ENCODE measurements at places on chromosomes 7 and 10.

DNA sequence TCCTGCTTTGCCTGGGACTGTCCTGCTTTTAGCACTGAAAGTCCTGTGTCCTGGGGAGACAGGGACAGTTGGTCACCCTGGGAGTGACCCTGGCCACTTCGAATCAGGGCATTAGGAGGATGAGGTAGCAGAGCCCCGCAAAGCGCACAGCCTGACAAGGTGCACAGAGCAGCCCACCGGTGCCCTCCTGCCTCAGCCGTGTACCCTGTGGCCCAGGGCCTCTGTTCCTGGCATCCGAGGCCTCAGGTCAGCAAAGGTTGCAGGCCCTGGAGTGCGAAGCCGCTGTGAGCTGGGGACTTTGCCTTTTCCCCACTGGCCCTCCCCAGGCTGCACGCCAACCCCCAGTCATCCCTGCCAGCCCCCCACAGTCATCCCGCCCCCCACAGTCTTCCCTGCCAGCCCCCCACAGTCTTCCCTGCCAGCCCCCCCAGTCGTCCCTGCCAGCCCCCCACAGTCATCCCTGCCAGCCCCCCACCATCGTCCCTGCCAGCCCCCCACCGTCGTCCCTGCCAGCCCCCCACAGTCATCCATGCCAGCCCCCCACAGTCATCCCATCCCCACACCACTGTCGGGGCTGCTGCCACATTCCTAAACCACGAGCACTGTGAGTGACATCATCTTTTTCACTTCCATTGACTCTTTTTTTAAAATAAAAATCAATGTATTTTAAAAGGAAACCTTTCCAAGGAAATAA lies 91.8 kb downstream of the RGS10 start:
- no peak for DNase-seq
- no peak overlapping the region for H3K4me3 ChIP-seq
- no peaks in the 10 kb centered on the region for H3K27me3 ChIP-seq
- H3K27ac ChIP-seq, result no peak overlapping the region
- H3K36me3 ChIP-seq, result peaks cover 30% of the 10 kb centered on the region

GRCh38 chr7:155791214-155791737 lies 21.0 kb downstream of the SHH start:
- no peak overlapping the region for H3K4me3 ChIP-seq
- H3K4me1 ChIP-seq, result peaks cover 6% of the 10 kb centered on the region
- H3K27me3 ChIP-seq, result peaks cover 17% of the 10 kb centered on the region
- no peaks in the 10 kb centered on the region for H3K36me3 ChIP-seq

- H3K36me3 ChIP-seq, result peaks cover 73% of the 10 kb centered on the region
- H3K4me3 ChIP-seq, result no peak overlapping the region
These were observed 16.9 kb downstream of the PCGF6 start for GRCh38 chr10:103333934-103334520.

DNA sequence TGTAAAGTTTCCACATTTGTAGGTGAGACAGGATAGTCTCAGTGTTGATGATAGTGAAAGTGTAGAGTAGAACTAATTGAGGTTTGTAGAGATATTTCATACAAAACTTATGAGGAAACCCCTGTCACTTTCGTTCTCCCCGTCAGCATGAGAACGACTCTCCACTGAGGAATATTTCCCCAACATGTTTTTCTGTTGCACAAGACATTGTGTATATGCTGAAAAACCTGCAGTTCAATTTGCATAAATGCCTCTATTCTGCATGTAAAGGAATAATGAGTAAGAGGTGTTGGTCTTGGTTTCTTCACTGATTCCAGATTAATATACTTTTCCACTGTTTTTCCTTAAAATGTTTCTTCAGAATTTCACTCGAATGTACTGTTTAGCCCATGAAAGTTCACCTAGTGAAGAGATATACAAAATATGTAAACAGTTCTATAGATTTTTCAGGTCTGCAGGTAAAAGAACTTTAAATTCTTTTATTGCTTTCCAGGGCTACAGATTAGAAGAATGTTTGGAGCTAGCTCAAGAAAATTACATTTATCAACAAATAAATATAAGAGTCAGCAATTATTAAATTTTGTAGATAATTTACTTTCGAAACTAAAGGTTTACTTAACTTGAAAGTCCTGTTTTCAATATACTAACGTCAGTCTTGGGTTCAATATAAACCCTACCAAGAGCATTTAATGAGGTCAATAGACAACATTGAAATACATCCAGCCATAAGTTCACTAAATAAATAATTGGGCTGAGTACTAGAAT lies 37.2 kb downstream of the HEPACAM2 start:
- no peak overlapping the region for H3K27ac ChIP-seq
- H3K36me3 ChIP-seq, result no peaks in the 10 kb centered on the region
- DNase-seq, result no peak
- H3K4me1 ChIP-seq, result peaks cover 17% of the 10 kb centered on the region
- peaks cover 60% of the 10 kb centered on the region for H3K27me3 ChIP-seq

GRCh38 chr10:69715899-69716606 lies 85.7 kb upstream of the COL13A1 start:
- DNase-seq, result no peak
- no peak overlapping the region for H3K27ac ChIP-seq
- no peak overlapping the region for H3K4me3 ChIP-seq

- H3K4me3 ChIP-seq, result no peak overlapping the region
- no peaks in the 10 kb centered on the region for H3K36me3 ChIP-seq
- H3K4me1 ChIP-seq, result no peaks in the 10 kb centered on the region
- no peak overlapping the region for H3K27ac ChIP-seq
- H3K27me3 ChIP-seq, result no peaks in the 10 kb centered on the region
These were observed 42.8 kb upstream of the MKLN1 start for GRCh38 chr7:131284702-131285419.

DNA sequence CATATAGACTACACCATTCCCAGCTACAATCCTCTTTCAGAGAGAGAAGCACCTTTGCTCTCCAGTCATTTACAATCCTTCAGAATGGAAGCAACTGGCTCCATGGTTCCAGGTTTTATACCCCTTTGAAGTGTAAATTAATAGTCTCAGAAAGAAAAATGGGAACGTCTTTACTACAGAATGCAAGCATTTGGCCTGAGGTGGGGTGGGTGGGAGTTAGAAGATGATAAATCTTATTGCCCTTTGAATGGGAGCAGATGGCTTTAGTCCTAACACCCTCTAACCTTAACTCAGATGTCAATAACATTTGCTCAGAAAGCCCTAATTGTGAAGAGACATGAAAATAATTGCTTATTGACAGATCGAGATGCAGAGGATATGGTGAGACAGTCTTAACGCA lies 84.2 kb upstream of the KCNMA1 start:
- H3K27ac ChIP-seq, result no peak overlapping the region
- H3K4me3 ChIP-seq, result no peak overlapping the region
- peaks cover 14% of the 10 kb centered on the region for H3K27me3 ChIP-seq
- no peaks in the 10 kb centered on the region for H3K36me3 ChIP-seq

- no peaks in the 10 kb centered on the region for H3K36me3 ChIP-seq
- peaks cover 11% of the 10 kb centered on the region for H3K4me1 ChIP-seq
These were observed 777 bp downstream of the RUNDC3B start for GRCh38 chr7:87628780-87629569.

DNA sequence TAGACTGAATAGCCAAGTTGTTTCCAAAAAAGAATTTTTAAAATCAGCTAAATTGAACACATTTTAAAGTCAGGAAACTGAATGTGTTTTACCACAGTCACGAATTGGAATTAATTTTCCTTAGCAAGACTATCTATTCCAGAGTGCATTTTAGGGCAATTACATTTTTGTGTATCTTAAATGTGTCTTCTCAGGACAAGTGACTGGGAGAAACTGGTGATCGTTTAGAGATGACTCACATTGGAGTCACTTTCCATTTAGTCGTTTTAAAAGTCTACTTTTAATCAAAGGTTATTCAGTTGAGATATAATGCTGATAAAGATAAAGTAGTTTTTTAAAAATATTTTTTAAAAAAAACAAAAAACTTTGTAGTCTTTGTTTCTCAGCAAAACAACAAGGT lies 191.7 kb upstream of the SLC26A5 start:
- H3K4me1 ChIP-seq, result peaks cover 6% of the 10 kb centered on the region
- no peak for DNase-seq
- no peak overlapping the region for H3K4me3 ChIP-seq
- peaks cover 7% of the 10 kb centered on the region for H3K27me3 ChIP-seq

GRCh38 chr7:157850481-157851444 lies 514.0 kb downstream of the DNAJB6 start:
- H3K36me3 ChIP-seq, result no peaks in the 10 kb centered on the region
- no peak overlapping the region for H3K4me3 ChIP-seq
- H3K27me3 ChIP-seq, result no peaks in the 10 kb centered on the region
- H3K4me1 ChIP-seq, result peaks cover 12% of the 10 kb centered on the region
- peak overlapping the region; percentile 11 for H3K27ac ChIP-seq

DNA sequence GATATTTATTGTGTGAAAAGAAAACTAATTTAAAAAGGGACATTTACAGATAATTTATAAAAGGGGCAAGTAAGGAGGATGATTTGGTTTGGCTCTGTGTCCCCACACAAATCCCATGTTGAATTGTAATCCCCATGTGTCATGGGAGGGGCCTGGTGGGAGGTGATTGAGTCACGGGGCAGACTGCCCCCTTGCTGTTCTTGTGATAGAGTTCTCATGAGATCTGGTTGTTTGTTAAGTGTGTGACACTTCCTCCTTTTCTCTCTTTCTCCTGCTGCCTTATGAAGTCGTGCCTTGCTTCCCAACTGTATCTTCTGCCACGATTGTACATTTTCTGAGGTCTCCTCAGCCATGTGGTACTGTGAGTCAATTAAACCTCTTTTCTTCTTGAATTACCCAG lies 171.0 kb upstream of the SEMA3E start:
- H3K4me1 ChIP-seq, result no peaks in the 10 kb centered on the region
- H3K27ac ChIP-seq, result no peak overlapping the region
- no peaks in the 10 kb centered on the region for H3K27me3 ChIP-seq
- no peaks in the 10 kb centered on the region for H3K36me3 ChIP-seq

DNA sequence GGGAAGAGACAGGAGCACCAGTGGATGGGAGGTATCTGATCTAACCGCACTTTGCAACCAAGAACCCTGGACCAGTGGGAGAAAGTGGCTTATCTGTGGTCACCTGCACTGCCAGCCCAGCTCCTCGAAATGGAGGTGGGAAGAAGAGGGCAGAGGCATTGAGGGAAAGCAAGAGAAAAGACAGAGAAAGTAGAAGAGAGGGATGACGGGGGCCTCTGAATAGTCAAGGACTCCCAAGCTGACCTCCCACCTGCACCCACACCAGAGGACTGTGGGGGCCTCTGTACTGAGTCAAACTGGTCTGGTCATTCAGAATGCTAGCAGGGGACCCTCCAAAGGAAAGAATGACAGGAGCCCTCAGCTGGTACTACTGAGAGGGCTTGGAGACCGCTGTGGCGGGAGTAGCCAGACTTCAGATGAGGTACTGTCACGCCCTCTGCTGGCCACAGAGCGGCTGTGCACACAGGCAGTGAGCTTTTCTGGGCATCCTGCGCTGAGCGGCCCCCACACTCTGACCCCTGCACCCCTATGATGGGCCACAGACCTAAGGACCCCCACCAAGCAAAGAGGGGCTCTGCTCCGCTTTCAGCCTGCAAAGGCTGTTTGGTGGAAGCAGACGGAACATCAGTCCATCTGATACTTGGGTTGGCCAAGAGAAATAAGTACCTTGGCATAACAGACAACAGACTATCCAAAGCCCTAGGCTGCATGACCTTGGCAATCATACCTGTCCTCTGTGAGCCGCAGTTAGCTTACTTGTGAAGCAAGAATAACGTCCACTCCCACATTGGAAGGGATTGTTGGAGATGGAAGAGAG lies 112.9 kb downstream of the COL13A1 start:
- DNase-seq, result peak; percentile 72
- peaks cover 12% of the 10 kb centered on the region for H3K27me3 ChIP-seq
- no peak overlapping the region for H3K4me3 ChIP-seq
- H3K27ac ChIP-seq, result no peak overlapping the region
- no peaks in the 10 kb centered on the region for H3K4me1 ChIP-seq
- no peaks in the 10 kb centered on the region for H3K36me3 ChIP-seq

GRCh38 chr7:233249-234035 lies 41.1 kb downstream of the FAM20C start:
- H3K27ac ChIP-seq, result no peak overlapping the region
- H3K36me3 ChIP-seq, result no peaks in the 10 kb centered on the region
- no peak overlapping the region for H3K4me3 ChIP-seq

DNA sequence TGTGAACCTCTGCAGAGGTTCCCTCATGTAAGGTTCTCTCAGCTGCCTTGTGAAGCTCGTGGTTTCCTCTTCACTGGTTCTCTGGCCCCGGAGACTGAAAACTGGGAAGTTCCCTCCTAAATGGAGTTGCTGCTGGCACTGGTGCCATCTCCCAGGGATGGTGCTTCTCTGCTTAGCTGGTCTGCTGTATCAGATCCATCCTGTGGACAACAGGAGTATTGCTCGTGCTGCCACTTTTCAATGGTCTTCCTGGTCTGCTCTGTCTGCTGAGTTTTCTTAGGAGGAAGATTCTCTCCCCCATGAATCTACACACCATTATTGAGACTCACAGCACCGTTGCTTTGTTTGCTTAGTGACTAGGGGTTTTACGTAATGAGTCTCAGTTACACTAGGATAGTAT lies 247.8 kb downstream of the OTUD1 start:
- H3K27me3 ChIP-seq, result peaks cover 18% of the 10 kb centered on the region
- DNase-seq, result no peak
- H3K36me3 ChIP-seq, result no peaks in the 10 kb centered on the region
- H3K27ac ChIP-seq, result no peak overlapping the region
- H3K4me3 ChIP-seq, result no peak overlapping the region
- peaks cover 4% of the 10 kb centered on the region for H3K4me1 ChIP-seq

- H3K36me3 ChIP-seq, result no peaks in the 10 kb centered on the region
- H3K27me3 ChIP-seq, result no peaks in the 10 kb centered on the region
- DNase-seq, result no peak
These were observed 22.7 kb downstream of the TWIST1 start for GRCh38 chr7:19094598-19095352.

DNA sequence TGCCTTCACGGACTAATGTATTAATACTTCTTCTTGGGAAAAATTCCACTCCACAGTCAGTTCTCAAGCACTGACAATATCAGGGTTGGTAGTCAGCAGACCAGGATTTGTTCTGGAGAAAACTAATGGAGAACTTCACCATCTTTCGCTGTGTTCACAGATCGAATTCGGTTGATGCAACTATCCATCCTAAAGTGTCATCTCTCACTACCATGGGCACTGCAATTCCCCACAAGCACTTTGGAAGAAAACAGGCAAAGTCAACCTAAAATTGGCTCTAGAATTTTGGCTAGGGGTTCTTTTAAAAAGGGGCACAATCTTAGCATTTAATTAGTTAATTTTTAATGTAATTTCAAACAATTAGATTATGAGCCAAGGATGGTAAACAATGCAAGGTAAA lies 164.4 kb downstream of the HGF start:
- no peak for DNase-seq
- no peaks in the 10 kb centered on the region for H3K36me3 ChIP-seq
- H3K4me1 ChIP-seq, result no peaks in the 10 kb centered on the region
- no peak overlapping the region for H3K27ac ChIP-seq

- H3K4me1 ChIP-seq, result peaks cover 34% of the 10 kb centered on the region
- H3K27ac ChIP-seq, result peak overlapping the region; percentile 92
- peaks cover 5% of the 10 kb centered on the region for H3K36me3 ChIP-seq
- peak; percentile 50 for DNase-seq
These were observed 89.1 kb upstream of the SP4 start for GRCh38 chr7:21338728-21339164.

DNA sequence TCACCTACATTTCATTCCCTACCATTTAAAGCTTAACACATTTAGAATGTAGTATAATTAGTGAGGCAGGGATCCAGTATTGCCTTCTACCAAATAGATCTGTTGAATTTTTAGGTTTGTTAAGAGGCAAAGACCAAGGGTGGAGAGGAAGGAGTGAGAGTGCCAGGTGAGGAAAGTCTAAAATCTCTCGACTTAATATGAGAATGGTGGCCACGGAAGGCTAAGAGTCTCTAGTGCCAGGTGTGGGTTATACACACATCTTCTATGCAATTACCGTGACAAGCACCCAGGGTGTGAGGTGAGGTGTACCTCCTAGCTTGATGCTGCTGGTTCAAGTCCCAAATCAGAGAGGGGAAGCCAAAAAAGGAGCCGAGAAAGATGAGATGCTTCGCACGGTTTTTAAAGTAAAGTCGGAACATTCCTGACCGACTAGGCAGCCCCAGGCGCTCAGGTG lies 439 bp downstream of the IQUB start:
- H3K27me3 ChIP-seq, result peaks cover 29% of the 10 kb centered on the region
- peak overlapping the region; percentile 85 for H3K4me3 ChIP-seq
- no peaks in the 10 kb centered on the region for H3K36me3 ChIP-seq
- H3K4me1 ChIP-seq, result peaks cover 29% of the 10 kb centered on the region
- no peak for DNase-seq

Data from activated T-cell treated with anti-CD3 and anti-CD28 coated beads, Interleukin-2, amount 50 U/mL, for 24 hours (primary cell).